ENCODE measurements at places on chromosomes 5 and 9.

GRCh38 chr9:97064176-97064575 lies 25.2 kb upstream of the CTSV start:
- no peak for DNase-seq

- DNase-seq = no peak
Measured at GRCh38 chr5:173140769-173141168, 3.6 kb upstream of the BNIP1 start.

DNA sequence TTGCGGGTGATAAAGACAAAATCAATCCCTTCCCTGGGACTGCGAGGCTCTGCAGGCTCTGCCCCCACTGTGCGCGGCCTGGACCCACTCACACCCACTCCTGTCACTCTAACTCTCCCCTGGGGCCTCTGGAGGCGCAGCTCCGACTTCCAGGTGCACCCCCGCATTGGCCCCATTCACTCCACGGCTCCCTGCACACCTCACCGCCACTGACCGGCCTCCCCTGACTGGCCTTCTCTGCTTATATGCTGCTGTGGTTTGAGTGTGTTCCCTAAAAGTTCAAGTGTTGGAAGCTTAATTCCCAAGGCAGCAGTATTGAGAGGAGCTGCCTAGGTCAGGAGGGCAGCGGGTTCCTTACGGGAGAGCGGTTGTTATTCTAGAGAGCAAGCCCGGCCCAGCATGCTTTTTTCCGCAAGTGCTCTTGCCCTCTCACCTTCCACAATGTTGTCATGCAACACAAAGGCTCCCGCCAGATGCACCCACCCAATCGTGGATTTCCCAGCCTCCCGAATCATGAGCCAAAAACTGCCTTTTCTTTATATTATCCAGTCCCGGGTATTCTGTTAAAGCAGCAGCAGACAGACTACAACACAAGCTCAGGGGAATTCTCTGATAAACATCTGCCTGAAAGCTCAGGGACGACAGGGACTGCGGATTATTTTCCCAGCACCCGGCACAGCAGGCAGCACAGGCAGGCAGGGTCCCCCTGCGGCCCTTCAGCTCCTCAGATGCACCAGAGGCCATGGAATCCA lies 73.5 kb upstream of the LRRTM2 start:
- DNase-seq = no peak

GRCh38 chr5:65102976-65103711 lies 334.4 kb downstream of the CWC27 start:
- DNase-seq = peak; percentile 6

GRCh38 chr9:89740722-89741121 lies 135.9 kb downstream of the GADD45G start:
- no peak for DNase-seq

- no peak for DNase-seq
Measured at GRCh38 chr9:90457386-90458190, 185.0 kb downstream of the DIRAS2 start.

GRCh38 chr5:128774605-128775004 lies 190.7 kb upstream of the SLC27A6 start:
- no peak for DNase-seq
